ENCODE measurements at places on chromosomes 2 and 18. TPM values are rescaled to one million over a fixed set of nuclear protein-coding genes. Genes with fewer than 3 reads are reported as not detected.

DNA sequence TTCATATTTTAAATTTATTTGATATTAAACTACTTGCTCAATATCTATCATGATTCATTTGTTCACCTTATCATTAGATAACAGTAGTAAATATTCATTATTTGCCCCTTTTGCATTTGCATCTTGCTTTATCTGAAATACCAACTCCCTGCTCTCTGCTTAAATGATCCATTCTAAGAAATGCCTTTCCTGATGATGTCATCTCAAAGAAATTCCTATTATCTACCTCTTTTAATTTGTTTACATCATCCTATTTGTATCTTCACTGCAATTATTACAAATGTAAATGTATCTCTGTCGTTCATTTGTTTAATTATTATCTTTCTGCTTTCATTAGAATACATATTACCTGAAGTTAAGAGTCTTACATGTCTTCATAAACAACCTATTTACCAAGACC, 549.9 kb downstream of the CBLN2 start:
- no peak for DNase-seq

GRCh38 chr2:118856978-118857676, 9.7 kb upstream of the EN1 start:
- no peak for DNase-seq

Gene DOCK10
- polyA plus RNA-seq = 41.2 TPM

Gene ITPRIPL1
- polyA plus RNA-seq = 4.8 TPM

Gene MPHOSPH10
- 45.2 TPM for polyA plus RNA-seq

Gene CCDC74A
- polyA plus RNA-seq = 10.0 TPM

GRCh38 chr18:79070486-79070885, 1.3 kb downstream of the ATP9B start:
- no peak for DNase-seq

- DNase-seq = no peak
Measured at GRCh38 chr2:180715044-180715443, 265.4 kb upstream of the UBE2E3 start.

- DNase-seq = no peak
Measured at GRCh38 chr18:75161256-75162028, 47.5 kb downstream of the PTGR3 start.

GRCh38 chr2:222871291-222871690, 10.5 kb downstream of the ACSL3 start:
- no peak for DNase-seq

DNA sequence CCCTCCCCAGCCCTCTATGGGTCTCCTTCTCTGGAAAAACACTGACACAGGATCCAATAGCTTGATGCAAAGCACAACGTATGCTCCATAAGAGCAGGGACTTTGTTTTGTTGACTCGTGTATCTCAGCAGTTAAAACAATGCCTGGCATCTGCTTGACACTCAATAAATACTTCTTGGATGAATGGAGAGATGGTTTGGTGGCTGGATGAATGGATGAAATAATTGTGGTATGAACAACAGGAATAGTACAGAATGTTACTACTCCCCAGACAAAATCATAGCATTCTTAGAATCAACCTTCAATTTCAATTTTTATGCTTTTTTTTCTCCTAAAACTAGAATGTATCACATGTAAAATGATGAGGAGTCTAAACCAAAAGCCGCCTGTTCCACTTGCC, 57.4 kb downstream of the KCNE4 start:
- no peak for DNase-seq

DNA sequence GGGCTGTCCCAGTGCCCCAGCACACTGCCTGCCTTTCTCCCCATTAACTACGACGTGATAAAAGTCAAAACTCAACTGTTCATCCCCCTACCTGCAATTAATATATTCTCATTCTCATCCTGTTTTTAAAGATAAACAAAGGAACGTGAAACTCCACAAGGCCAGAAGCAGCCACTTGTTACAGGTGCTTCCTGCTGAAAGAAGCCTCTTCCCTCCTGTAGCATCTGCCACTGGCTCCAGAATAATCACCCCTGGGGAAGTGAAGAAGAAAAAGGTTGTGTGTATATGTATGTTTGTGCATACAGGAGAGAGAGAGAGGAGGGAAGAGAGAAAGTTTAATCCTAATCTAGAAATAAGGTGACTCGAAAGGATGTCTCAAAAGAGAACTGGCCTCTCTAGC, 27.1 kb downstream of the KIAA2012 start:
- no peak for DNase-seq

- no peak for DNase-seq
Measured at GRCh38 chr2:205401511-205401910, 280.8 kb upstream of the NRP2 start.

DNA sequence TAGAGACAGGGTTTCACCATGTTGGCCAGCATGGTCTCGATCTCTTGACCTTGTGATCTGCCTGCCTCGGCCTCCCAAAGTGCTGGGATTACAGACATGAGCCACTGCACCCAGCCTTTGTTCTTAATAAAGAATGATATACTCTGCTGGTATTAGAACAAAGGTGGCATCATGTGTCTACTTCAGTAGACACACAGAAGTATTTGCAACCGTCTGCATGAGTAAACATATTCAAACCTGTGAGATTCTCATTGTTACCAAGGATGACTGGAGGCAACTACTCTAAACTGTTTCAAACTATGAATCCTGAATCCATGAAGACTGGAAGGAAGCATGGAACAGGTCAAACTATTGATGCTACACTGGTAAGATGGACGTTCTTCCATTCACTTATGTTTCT, 32.1 kb downstream of the MBD2 start:
- no peak for DNase-seq

Gene SCN2A
- polyA plus RNA-seq = 0.31 TPM

Gene TRIB2
- 77.4 TPM for polyA plus RNA-seq

DNA sequence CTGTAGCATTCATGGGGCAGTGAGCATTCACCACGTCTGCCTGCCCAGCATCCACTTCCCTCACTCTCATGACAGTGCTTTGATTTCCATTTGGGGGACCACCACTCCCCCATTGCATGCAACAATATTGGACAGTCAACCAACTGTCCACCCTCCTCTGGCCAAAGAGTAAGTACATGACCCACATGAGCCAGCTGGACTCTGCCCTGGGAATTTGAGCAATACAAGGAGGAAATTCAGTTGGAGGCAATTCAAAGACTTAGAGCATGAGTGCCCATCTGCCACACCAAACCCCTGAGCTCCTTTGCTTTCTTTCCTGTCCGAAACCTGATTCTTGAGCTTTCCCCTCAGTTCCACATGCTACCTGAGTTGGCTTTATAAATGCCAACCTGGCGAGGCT, 41.7 kb upstream of the PNO1 start:
- no peak for DNase-seq

DNA sequence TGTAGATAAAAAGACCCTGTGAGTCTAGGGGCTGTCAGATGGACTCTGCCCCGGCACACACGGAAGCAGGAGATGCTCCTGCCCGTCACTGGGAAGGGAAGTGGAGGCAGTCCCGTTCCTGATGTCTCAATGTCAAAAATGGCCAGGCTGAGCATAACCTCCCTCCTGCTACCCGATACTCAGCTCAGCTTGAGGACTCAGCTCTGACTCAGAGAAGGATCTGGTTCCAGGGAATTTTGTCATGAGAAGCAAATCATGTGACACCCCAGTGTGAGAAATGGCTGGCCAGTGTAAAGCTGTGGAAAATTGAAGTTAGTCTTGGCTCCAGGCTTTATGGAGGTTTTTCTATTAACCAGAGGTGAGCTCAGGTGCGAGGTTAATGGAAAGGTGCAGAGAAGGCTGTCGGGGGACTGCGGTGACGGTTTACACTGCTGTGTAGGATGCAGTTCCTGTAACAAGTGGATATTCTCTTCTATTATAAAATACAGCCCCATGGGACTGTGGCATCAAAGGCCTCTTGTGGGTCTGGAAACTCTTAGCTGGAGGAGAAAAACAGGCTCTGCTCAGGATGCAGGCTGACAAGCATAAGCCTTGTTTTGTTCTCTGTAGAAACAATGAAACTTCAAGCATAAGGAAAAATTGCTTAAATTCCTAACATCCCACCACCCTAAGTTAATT, 24.7 kb upstream of the AGAP1 start:
- DNase-seq = no peak

Gene HOXD11
- not detected for polyA plus RNA-seq

GRCh38 chr18:41681138-41681880, 273.7 kb upstream of the PIK3C3 start:
- DNase-seq = no peak

GRCh38 chr2:189261431-189261841, 81.9 kb upstream of the COL5A2 start:
- no peak for DNase-seq

Gene PSTPIP2
- polyA plus RNA-seq = 8.7 TPM

Gene GAL3ST2
- polyA plus RNA-seq = 0.26 TPM

GRCh38 chr2:231387904-231388724, 7.4 kb upstream of the B3GNT7 start:
- no peak for DNase-seq

Gene PAIP2B
- polyA plus RNA-seq = 10.8 TPM

- DNase-seq = no peak
Measured at GRCh38 chr2:129444751-129445150, 534.7 kb upstream of the RAB6C start.

Gene COBLL1
- polyA plus RNA-seq = 22.3 TPM

Gene CRYGD
- polyA plus RNA-seq = 0.25 TPM

GRCh38 chr18:36530676-36531405, 233.3 kb downstream of the FHOD3 start:
- no peak for DNase-seq

DNA sequence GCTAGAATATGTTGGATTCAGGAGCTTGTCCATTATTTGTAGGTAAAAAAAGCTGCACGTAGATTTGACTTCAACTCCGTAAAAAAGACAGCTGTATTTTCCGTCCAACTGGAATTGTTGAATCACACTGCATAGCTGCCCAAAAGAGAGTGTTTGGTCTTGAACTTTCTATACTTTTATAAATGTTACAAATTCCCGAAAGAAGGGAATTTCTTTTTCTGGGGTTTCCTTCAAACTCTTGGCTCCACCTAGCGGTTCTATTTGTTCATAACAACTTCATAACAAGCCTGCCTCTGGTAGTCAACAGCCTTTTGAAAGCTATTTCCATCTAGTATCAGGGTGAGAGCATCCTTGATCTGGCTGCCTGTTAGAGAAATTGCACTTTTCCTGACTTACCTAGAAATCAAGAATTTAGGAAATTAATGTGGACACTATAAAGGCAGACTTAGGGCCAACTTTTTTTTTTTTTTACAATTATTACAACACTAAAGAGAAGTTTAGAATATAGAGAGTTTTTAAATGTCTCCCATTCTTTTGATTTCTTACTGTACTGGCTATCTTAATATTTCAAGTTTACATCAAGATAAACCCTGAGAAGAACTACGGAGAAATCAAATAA, 48.1 kb downstream of the TMEM185B start:
- peak; percentile 61 for DNase-seq

DNA sequence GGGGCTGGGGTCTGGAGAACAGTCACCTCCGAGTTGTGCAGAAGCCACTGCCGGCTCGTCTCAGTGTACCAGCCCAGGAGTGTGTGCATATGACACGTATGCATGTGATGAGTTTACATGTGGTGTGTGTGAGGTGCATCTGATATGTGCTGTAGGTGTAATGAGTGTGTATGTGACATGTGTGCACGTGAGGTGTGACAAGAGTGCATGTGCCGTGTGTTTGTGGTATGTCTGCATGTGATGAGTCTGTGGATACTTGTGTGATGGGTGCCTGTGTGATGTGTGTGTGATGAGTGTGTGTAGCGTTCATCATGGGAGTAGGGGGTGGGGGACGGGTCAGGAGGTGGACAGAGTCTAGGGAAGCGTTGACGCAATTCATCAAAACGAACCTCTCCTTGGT, 12.8 kb downstream of the NTSR2 start:
- DNase-seq = no peak
